ENCODE measurements at places on chromosomes 4 and X.

GRCh38 chrX:126376465-126376864 lies 176.1 kb downstream of the DCAF12L1 start:
- no peak for DNase-seq

GRCh38 chr4:159195361-159195769 lies 92.5 kb downstream of the RAPGEF2 start:
- no peak for DNase-seq

- no peak for DNase-seq
Observed at GRCh38 chrX:16783452-16783851, 2.8 kb upstream of the TXLNG start.

DNA sequence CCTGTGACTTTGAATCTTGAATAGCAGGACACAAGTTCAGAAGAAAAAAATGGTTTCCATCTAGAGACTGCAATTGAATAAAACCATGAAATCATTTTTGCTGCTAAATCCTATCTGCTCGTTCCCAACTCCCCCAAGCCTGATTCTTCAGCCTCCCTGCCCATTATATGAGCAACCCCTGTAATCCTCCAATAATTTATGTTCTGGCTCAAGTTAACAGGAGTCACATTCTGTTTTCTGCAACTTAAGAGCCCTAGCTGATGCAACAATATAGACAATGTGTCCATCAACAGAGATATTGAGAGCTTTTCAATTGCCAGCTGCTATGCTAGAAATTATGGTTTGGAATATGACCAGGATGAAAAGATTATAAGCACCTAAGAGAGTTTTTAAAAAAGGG lies 84.1 kb downstream of the LDB2 start:
- DNase-seq: no peak

DNA sequence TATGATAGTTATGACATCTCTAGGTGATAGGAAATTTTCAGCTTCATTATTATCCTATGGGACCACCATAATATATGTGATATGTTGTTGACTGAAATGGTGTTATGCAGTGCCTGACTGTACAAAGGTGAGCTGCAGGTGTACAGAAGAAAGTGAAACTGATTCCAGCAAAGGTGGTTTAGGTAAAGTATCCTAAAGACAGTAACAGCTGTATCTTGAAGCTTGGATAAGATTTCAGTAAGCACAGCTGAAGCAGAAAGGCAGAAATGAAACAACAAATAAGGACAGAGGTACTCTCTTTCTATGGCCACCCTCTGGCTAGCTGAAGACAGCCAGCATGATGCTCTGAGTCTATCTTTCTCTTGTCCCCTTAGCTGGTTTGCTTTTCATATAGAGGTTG lies 30.0 kb upstream of the PGK1 start:
- no peak for DNase-seq

GRCh38 chr4:144509088-144510015 lies 136.6 kb upstream of the HHIP start:
- DNase-seq: no peak

GRCh38 chrX:118519411-118520215 lies 24.0 kb downstream of the DOCK11 start:
- DNase-seq: no peak

DNA sequence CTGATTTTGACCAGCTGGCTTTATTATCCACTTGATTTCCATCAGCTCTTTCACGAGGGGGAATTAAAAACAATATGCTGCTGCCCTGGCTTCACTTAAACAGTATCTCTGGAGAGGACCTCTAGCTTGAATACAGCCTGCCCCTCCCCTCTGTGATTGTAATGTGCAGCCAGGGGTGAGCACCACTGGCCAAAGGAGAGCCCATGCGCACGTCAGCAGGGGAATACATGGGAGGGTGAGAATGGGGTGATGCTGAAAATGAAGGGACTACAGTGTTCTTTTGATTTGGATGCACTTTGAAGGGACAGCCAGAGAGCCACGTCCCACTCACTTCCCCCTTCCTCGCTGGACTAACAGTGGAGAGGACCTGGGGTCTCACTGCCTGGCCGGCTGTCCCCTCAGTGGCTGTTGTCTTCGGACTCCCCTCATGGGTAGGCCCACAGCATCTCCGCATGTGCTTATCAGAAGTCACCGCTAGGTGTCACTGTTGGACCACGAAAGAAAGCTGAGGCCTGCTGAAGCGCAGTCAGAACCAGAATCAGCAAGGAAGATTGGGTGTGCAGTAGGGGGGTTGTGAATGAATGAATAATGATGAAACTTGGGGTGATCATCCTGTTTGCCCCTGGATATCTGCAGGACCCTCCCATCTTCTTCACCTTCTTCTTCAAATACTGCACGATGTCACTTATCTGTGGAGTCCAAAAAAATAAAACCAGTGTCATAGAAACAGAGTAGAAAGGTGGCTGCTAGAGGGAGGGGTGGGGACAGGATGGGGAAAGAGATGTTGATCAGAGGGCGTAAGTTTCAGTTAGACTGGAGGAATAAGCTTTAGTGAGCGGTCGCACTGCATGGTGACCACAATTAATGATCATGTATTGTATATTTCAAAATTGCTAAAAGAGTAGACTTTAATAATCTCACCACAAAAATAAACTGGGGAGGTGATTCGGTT lies 32.8 kb downstream of the CLCN4 start:
- DNase-seq: peak; percentile 82

GRCh38 chrX:44908153-44908552 lies 35.2 kb downstream of the KDM6A start:
- no peak for DNase-seq

- DNase-seq: no peak
Observed at GRCh38 chrX:50098241-50098640, 102.6 kb downstream of the AKAP4 start.

- no peak for DNase-seq
Observed at GRCh38 chrX:38805432-38806389, 4.5 kb downstream of the MID1IP1 start.
